ENCODE measurements at places on chromosomes 5 and 9.
A peak's percentile ranks its signal among the peaks of the same experiment; 100 is the strongest.

DNA sequence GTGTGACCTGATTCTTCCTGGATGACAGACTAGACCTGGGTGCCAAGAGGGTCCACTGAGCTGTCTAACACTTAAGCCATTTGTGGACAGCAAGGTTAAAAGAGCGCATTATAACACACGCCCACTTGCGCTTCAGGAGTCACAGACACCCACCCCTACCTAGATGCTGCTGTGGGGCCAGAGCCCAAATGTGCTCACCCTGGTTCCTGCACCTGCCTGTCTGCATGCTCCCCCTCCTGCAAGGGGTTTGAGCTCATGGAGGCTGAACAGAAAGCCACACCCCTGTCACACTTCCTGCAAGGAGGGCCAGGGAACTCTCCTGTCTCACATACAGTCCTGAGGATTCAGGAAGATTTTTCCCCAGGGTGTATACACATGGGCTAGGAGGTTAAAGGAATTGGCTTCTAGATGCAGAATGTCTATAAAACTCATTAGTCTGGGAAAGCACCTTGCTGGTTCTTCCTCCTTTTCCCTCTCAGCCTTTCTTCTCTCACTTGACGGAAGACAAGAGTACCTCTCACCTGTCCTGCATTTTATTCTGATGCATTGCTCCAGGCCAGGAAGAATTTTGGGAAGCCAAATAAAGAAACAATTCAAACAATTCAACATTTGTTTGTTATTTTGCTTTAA lies 87.4 kb upstream of the LHFPL2 start:
- DNase-seq, result no peak

DNA sequence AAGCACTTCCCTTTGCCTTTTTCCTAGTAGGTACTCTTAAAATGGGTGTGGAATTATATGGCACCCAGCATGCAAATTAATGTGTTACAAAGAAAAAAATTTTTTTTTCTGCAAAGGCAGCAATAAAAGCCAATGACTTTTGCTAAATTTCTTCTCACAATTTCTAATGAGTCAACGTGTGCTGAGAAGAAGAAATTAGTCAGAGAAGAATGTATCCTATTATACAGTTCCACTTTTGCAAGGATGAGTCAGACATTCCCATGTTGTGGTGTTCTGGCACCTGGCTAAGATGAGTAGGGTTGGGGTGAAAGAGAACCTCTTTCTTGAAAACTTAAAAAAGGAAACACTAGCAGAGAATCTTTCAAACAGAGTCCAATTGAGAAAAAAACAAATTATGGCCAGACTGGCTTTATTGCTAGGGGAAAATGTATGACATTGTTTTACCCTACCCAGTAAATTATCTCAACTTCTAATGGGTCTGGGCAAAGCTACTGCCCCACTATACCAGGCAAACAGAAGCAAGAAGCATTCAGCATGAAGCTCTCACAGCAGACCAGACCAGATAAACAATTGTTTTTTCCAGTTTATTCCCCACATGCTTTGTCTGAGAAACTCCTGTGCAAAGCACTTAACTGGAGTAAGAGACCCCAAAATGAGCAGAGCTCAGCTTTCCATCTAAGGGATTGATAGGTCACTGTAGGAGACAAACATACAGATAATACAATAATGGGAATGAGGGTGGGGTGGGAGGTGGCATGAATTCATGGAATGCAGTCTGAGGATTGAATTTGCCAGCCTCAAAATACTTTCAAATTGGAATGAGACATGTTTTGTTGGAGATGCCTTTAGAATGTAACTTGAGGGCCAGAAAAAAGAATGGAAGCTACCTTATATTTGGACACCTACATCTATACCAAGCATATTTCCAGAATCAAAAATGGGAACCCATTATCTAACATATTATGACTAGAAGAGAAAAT lies 220.8 kb upstream of the RFX3 start:
- no peak for DNase-seq

GRCh38 chr5:151451626-151452520 lies 4.5 kb downstream of the SLC36A1 start:
- peak; percentile 62 for DNase-seq

- DNase-seq, result no peak
Observed at GRCh38 chr5:74112372-74113195, 486.6 kb downstream of the ARHGEF28 start.

- no peak for DNase-seq
Observed at GRCh38 chr5:34869256-34869655, 30.3 kb downstream of the TTC23L start.

- DNase-seq, result no peak
Observed at GRCh38 chr5:179318221-179318955, 26.9 kb downstream of the ADAMTS2 start.

- no peak for DNase-seq
Observed at GRCh38 chr9:119026120-119026519, 343.1 kb downstream of the BRINP1 start.

DNA sequence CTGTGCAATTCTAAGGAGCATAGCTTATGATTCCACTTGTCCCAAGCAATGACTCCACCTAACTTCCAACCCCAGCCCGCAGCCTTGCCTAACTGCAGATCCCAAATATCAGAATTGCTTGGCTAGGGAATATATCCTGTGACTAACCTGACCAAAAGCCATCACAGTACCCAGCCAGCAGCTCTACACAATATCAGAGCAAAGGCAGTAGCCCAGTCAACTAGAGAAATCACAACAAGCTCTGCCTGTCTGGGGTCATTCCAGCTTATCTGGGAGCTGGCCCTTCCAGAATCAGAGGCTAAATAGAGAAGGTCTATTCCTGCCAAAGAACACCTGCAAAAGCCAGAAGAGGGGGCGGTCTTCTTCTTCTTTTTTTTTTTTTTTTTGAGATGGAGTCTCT lies 9.3 kb upstream of the KIAA1958 start:
- no peak for DNase-seq

GRCh38 chr9:33932078-33932807 lies 115.3 kb downstream of the UBE2R2 start:
- no peak for DNase-seq

GRCh38 chr9:132175431-132175830 lies 13.6 kb downstream of the NTNG2 start:
- DNase-seq, result no peak

DNA sequence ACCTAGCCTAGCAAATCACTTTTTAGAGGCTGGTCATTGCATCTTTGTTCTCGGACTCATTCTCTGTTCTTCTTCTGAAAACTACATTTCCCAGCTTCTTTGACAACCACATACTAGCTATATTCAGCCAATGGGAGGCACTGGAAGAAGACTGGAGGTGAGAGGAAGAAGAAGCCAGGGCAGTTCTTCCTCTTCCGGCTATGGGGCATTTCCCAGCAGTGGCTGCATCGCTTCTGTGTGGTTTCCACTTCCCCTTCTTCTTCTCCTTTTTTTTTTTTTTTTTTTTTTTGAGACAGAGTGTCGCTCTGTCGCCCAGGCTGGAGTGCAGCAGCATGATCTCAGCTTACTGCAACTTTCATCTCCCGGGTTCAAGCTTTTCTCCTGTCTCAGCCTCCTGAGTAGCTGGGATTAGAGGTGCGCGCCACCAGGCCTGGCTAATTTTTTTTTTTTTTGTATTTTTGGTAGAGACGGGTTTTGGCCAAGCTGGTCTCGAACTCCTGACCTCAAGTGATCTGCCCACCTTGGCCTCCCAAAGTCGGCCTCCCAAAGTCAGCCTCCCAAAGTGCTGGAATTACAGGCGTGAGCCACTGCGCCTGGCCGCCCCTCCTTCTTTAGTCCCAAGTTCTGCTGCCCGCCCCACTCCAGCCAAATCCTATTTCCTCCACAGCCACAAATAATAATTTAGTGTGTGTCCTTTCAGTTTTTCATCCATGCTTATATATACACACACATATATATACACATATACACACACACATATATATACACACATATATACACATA lies 6.9 kb upstream of the UBAP1 start:
- peak; percentile 37 for DNase-seq

DNA sequence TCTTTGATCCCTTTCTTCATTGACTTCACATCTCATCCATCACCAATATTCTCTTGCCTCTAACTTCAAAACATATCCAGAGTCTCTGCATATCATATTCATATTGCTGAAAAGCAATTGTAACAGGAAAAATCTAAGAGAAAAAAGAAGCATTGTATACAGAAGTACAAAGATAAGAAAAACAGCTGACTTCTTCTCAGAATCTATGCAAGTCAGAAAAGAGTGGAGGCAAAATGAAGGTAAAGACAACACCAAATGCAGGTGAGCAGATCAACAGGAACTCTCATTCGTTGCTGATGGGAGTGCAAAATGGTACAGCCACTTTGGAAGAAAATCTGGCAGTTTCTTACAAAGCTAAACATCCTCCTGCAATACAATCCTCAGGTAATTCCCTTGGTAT lies 155.6 kb downstream of the PHF2 start:
- DNase-seq, result no peak

GRCh38 chr9:34452568-34452967 lies 5.8 kb downstream of the FAM219A start:
- no peak for DNase-seq
